ENCODE measurements at places on chromosomes 5 and 9.

- no peak for DNase-seq
Measured at GRCh38 chr9:77507212-77507961, 140.7 kb downstream of the GNA14 start.

DNA sequence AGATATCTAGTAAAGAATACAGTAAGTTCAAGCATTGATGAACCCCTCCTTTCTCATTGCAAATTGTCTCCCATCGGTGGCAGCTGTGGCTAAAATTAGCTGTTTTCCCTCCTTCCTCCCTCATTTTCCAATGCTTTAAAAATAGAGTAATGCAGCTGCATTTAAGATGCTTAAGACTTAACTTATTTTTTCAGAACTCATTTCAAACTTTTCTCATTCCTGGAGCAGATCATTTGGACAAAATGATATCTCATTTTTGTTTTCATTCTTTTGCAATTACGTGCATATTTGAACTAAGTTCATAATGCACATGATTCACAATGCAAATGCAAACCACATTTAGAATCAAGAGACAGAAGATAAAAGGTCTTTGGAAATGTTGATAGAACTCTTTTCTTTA lies 14.6 kb downstream of the HSPB3 start:
- no peak for DNase-seq

DNA sequence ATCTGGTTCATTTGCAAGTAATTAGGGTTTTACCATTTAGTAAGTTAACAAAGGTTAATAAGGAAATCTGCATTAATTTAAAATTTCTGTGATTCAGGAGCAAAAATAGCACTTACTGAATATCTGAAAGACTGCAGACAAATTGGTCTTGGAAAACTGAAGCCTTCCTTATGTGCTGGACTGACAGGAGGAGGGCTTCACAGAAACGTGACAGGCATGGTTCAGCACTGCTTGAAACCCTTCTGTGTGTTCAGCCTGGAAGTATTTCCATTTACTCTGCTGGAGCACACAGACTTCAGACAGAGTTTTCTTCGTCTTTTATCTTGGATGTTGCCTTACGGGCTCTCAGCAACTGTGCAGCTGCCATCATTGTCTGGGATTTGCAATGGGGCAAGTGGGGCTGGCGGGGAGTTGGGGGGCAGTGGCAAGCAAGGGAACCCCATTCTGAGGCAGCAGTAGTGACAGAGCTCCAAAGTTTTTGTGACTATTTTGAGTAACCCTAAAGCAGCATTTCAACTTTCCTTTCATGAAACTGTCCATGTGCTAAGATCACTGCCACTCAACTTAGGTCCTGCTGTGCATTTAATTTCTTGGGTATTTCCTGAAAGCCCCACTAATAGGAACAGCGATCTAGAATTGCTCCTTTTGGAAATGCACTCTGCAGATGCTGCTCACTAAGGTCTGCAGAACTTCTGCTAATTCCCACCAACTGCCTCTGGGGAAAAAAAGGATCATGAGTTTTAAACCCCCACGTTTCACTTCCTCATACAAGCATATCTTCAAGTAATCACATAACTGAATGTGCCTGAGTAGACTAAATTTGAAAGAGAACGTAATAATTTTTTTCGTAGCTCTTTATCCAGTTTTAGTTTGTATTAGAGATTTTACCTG lies 56.6 kb downstream of the KCNN2 start:
- no peak for DNase-seq

DNA sequence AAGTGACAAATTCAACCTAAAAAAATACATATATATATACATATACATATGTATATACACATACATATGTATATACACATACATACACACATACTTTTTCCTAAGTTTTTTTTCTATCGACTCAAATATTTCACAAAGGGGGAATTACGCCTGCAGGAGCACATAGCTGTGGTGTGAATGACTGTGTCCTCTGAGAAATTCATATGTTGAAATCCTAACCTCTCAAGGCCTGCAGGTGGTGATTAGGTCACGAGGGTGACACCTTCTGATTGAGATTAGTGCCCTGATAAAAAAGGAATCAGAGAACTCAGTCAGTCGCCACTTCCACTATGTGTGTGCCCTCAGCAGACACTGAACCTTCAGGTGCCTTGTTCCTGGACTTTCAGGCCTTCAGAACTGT lies 248.7 kb downstream of the SEMA5A start:
- DNase-seq = no peak

DNA sequence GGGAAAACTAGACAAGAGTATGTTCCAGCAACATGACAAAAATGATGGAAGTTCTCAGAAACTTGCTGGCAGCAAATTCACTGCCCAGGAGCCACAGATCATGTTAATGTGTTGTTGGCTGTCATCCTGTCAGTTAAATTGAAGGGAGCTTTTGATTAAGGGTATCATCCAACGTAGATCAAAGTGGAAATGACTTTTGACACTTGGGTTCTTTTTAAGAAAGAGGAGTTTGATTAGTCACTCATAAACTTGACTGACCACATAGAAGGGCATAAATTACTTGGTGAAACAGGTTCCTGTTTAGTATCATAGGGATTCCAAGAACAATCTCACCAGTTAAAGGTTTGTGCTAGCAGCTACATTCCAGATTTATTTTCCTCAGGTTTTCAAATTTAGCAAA lies 288.7 kb downstream of the CSNK1G3 start:
- DNase-seq = no peak

DNA sequence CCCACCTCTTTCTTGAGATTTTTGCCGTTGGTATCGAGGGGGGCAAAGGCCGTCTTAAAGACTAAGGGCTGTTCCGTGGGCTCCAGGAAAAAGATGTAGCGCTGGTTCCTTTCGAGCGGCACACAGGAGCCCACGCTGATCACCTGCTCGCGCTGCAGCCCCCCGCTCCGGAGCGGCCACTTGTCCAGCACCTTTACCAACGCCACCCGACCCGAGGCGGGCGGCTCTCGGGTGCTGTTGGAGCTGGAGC lies 781 bp downstream of the NRG2 start:
- no peak for DNase-seq

- DNase-seq = no peak
Measured at GRCh38 chr5:89930591-89931392, 478.8 kb downstream of the CETN3 start.

- DNase-seq = no peak
Measured at GRCh38 chr5:2112173-2113025, 229.7 kb upstream of the IRX4 start.

- DNase-seq = no peak
Measured at GRCh38 chr9:89530726-89531125, 32.8 kb upstream of the SEMA4D start.

- DNase-seq = no peak
Measured at GRCh38 chr5:112059579-112060135, 302.7 kb upstream of the NREP start.

GRCh38 chr5:11955331-11955730 lies 51.1 kb upstream of the CTNND2 start:
- no peak for DNase-seq

DNA sequence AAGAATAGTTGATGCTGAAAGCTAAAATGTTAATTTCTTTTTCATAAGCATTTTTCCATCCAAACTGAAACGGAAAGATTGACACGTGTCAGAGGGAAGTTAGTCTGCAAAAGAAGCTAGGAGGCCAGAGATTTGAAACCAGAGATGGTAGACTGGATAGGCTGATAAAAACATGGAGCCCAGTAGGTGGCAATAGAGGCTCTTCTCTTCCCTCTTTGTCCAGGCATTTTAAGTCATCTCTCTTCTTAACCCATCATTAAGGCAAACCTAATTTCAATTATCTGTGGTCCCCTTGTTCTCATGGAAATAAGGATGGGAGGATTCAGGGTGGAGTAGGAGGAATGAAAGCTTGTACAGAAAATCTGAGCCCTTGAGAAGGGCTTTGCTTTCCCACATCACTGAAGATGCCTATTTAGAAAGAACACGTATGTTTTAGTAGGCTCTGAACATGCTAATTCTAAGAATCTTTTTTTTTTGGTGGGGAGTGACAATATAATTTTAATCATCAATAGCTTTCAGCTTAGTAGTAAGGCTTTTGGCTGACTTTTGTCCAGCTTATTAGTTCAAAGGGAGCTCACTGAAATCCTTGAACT lies 66.6 kb downstream of the ZNF474 start:
- no peak for DNase-seq

DNA sequence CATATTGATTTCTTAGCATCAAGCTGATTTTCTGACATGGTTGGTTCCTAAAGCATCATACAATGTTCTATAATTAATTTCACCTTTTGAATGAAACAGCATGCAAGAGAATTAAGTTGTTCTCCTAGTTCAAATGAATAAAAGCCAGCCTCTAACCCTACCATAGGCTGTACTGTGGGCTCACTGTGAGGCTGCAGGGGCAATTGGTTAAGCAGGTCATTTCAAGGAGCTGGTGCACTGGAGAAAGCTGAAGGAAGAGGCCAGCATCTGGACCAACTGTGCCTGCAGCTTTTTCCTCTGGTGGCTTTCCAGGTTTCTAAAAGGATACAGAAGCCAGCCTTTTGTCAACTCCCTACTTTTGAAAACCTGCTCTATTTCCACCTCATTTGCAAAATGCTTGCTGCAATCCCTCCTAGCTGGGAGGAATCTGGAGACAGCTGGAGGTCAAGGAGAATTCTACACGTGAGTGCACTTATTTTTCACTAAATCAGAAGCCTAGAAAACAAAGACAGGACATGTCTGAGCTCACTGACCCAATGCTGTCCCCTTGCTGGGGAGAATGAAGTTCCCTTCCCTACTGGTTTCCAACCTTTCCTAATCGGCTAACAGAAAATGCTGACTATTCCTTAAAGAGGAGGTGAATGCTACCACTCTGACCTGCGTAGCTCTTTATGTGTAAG lies 158.9 kb downstream of the APBA1 start:
- DNase-seq = no peak

- no peak for DNase-seq
Measured at GRCh38 chr9:12819436-12820185, 44.8 kb downstream of the LURAP1L start.

All from cerebellar nuclear complex (tissue), 1 donor.